ENCODE measurements at places on chromosomes 1 and 21. TPM values are rescaled to one million over a fixed set of nuclear protein-coding genes. Genes with fewer than 3 reads are reported as not detected.

The PAPPA2 gene
- total RNA-seq, result 0.88 TPM

- DNase-seq, result no peak
These were observed 58.3 kb downstream of the ERG start for GRCh38 chr21:38439957-38440356.

GRCh38 chr1:74486036-74486435 is 26.4 kb downstream of the LRRC53 start:
- no peak for DNase-seq

DNA sequence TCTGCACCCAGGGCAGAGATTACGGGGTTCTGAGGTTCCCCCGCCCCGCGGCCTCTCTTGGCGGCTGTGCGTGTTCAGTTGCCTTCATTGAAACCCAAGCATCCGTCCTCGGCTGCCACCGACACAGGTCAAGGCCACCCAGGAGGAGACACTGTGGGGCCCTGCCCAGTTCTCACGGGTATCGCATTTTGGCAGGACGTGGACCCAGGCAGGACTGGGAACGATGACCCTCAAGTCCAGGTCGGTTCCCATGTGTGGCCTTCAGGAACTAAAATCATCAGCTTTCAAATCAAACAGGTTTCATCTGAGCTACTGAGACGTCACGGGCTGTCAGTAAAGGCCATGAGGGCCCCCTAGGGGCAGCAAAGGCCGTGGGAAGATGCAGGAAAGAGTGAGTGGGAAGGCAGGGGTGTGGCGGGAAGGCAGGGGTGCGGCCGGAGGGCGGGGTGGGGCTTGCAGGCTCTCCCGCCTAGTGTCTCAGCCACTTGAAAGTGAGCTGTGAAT is 7.0 kb upstream of the C1orf174 start:
- DNase-seq, result no peak

DNA sequence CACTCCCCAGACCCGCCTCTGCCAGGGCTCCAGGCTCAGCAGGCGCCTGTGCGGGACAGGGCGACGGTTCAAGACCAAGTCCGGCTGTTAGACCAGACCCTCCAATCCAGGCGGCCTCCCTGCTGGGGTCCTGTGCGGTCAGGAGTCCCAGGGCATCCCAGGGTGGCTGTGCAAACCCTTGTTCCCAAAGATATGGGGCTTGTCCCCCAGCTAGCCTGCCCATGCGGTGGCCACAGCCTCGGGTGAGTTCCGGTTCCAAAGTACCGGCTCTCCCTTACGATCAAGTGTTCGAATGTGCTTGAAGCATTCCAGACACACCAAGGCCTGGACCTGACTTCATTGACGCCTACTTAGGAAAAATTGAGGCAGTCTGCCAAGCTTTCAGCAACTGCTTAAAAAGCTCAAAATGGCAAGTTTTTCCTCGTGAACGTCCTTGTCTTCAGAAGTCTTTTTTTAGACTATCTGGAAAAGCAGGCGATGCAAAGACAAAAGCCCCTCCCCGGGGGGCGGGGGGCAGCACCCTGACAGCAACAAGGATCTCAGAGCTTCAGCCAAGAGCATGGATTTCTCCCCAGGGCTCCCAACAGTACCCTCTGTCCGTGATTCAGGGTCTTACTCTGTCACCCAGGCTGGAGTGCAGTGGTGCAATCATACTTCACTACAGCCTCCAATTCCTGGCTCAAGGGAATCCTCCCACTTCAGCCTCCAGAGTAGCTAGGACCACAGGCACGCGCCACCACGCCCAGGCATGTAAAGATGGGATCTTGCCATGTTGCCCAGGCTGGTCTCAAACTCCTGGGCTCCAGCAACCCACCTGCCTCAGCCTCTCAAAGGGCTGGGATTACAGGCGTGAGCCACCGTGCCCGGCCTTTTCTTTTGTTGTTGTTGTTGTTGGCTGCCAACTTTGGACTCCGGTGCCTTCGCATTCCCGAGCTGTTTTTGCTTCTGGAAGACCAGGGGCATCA is 2.3 kb downstream of the FAAP20 start:
- DNase-seq, result no peak

All from H1 (cell line).